ENCODE measurements at places on chromosomes 2 and 18. TPM values are rescaled to one million over a fixed set of nuclear protein-coding genes. Genes with fewer than 3 reads are reported as not detected.
A peak's percentile ranks its signal among the peaks of the same experiment; 100 is the strongest.

DNA sequence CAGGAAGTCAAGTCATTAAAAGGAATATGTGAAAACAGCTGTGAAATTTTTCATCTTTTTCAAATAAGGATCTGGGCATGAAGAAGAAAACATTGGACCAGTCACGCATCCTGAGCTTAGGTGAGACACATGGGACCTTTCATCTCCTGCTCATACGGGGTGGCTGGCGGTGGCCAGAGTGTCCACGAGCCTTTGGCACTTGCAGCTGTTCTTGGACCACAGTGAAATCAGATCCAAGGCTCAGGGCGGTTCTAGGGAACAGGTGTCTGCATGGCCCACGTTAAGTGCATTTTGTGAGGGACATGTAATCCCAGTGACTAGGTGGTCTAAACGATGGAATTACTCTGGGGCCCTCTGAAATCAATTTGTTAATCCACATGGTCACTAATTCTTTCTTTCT is 212.7 kb upstream of the COPS8 start:
- no peak for DNase-seq

DNA sequence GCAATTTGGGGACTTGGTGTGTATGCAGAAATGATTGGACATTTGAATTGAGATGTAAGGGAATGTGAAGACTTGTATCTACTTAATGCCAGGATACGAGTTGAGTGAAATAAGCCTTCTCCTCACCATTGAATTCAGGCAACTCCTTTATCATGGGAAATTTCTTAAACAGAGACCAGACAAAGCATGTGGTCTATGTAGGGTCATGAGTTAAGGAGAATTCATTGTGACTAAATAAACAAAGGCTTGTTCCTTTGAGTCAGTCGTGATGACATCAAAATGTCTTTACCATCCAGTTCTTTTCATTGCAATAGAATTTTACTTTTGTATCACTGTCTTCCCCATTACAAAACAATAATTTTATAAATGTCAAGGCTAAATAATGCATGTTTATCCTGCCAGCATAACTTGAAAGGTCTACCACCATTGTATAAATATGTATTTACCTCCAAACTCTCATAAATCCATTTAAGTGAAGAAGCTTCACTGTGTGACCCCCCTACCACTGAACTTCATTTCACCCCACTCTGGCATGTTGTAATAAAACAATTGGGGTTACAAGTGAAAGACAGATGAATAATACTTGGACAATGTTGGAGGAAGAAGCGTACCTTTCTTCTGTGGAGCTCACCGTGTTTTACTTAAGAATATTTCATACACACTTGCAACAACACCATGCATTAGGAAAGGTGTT is 149.4 kb downstream of the EPHA4 start:
- DNase-seq = peak; percentile 5

- DNase-seq = no peak
Observed at GRCh38 chr2:104236491-104236890, 617.4 kb upstream of the POU3F3 start.

GRCh38 chr2:1742681-1743395 is 1.5 kb downstream of the PXDN start:
- DNase-seq = peak; percentile 90

- DNase-seq = peak; percentile 11
Observed at GRCh38 chr2:157596992-157597681, 31.5 kb downstream of the ACVR1C start.

- no peak for DNase-seq
Observed at GRCh38 chr2:8380026-8380425, 301.8 kb upstream of the ID2 start.

- DNase-seq = peak; percentile 98
Observed at GRCh38 chr2:101820519-101820918, 123.0 kb downstream of the MAP4K4 start.

- DNase-seq = no peak
Observed at GRCh38 chr2:224876522-224876921, 160.4 kb upstream of the CCDC195 start.

DNA sequence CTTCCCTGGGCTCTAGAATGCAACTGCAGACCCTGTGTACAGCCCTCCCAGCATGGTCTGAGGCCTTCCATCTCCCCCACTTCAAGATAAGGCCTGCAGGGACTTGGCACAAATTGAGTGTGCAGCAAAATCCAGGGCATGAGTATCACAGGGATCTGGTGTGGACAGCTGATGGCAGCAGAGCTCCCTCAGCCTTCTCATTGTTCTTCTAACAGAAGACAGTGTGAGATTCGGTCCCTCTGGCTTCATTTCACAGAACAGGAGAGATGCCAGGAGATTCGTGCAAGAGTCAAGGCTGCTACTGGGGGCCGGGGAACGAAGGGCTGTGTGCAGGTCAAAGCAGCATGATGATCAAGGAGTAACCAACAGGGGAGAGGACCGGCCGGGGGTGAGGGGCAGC is 85.8 kb downstream of the UXS1 start:
- DNase-seq = no peak

DNA sequence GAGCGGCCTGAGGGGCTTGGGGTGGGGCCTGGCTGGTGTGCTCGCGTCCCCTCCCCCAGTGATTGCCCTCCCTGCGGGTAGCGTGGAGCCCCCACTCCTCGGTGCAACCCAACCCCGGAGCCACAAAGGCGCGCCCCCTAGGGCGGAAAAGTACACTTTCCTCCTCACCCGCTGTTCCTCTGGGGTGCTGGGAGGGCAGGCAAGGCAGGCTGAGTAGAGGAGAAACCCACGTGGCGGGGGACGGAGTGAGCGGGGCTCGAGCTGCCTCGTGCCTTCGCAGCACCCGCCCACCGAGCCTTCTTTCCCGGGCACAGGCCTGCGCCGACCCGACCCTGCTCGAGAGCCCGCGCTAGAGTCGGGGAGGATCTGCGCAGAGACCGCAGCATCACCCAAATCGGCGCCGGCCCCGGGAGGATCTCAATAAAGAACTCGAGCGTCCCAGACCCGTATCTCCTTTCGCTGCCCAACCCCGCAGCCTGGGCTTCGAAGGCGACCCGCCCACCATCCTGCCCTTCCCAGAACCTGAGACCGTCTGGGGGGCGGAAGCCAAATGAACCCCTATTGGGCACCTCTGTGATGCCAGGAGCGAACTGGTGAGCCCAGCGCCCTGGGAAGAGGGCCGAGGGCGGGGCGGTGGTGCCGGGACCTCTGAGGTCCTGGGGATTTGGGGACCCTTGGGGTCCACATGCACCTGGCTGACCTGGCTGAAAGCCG is 1.5 kb downstream of the UCN start:
- DNase-seq = no peak

GRCh38 chr2:233815861-233816260 is 37.7 kb downstream of the MROH2A start:
- no peak for DNase-seq

DNA sequence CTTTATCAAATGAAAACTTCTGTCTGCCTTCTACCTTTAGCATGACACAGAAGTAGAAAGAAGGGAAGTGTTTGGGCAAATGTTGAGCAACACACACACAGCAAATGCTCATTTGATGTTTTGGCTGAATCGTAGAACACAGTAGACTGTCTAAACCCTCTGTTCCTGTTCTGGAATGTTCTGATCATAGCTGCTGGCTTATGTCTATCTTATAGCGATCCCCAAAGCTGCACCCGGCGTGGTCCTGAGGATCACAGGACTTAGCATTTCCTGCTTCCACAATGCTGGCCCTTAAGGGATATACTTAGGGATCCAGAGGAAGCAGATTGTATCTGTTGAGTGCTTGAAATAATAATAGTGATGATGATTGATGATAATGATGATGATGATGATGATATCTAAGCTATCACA is 15.2 kb downstream of the GNLY start:
- no peak for DNase-seq

DNA sequence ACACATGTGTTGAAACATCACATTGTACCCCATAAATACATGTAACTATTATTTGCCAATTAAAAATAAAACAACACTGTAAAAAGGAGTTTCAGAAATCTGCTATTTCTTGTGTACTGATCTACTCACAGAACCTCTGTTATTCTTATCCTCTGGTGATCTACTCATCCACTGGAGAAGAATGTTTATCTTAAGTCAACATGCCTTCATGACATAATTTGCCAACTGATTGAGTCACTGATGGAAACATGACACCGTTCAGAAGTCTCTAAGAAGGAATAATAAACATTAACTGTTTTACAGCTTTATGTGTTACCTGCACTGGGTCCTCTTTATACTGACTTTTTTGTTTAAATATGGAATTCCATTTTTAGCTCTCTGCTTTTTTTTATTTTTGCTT is 555.2 kb downstream of the DCDC2C start:
- DNase-seq = no peak

DNA sequence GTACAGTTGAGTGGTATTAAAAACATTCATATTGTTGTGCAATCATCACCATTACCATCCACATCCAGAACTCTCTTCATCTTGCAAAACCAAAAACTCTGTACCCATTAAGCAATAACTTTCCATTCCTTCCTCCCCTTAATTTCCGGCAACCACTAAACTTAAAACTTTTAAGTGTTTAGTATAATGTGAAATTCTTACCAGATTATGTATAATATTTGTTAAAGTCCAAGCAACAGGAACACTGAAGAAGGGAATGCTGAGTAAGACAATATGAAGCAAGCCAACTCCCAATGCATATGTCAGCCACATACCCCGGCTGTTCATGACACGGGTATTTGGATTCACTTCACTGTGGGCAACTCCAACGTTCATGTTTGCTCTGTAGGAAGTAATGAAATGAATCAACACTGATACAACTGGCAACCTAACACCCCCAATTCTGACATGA is 1.9 kb downstream of the ORMDL1 start:
- peak; percentile 6 for DNase-seq

DNA sequence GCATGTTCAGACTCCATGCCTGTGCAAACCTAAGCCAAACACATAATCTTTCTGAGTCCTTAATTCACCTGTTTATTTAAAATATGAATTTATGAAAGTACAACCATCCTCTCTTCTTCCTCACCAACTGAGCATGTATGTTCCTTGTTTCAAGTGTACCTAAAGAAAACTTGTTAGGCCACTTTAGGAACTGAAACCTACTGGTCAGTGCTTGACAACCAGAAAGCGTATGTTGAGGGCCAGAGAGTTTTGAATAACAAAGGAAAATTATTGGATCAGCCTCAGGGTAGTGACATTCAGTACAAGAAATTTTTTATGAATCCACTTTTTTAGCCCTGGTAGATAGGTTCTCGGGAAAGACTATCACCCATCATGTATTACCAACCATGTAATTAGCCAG is 847.6 kb upstream of the CELF4 start:
- no peak for DNase-seq

GRCh38 chr2:86646865-86647264 is 23.2 kb upstream of the RNF103 start:
- DNase-seq = no peak

DNA sequence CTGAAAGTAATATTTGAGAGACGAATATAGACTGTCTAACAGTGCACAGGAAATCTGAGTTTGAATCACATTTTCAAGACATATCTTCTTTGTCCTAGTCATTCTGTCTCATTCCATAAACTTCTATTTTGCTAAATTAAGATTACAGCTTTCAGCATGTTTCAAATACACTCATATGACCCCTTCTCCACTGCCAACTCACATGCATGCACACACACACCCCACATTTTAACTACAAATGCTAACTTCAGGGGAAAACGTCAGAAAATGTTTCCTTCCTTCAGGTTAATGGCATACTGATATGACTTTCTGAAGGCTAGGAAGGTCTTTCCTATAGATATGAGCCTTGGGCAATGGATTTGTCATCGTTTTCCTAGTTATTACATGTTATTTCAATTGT is 373.7 kb downstream of the RBM43 start:
- DNase-seq = no peak

- no peak for DNase-seq
Observed at GRCh38 chr2:175964195-175964594, 37.9 kb downstream of the LNPK start.

- DNase-seq = peak; percentile 88
Observed at GRCh38 chr2:137969418-137969765, 5.1 kb downstream of the HNMT start.

- peak; percentile 69 for DNase-seq
Observed at GRCh38 chr2:47501374-47502200, 98.6 kb downstream of the MSH2 start.

GRCh38 chr2:25697559-25698341 is 24.4 kb upstream of the DTNB start:
- DNase-seq = no peak

DNA sequence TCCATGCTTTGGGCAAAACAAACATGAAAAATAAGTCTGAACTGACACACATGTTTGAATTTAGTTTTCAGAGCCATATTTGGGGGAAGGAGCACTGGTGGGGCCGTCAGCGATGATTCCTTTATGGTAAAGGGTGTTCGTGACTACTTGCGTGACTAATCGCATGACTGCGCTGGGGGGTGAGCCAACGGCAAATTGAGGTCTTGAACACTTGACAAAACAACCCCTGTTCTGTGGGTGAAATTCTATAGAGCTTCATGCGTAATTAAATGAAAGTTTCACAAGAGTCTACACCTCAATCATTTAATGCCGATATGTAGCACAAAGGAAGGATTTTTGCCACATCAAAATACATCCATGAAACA is 127.5 kb upstream of the CYP1B1 start:
- no peak for DNase-seq

- no peak for DNase-seq
Observed at GRCh38 chr2:143771939-143772338, 642.7 kb downstream of the ARHGAP15 start.

DNA sequence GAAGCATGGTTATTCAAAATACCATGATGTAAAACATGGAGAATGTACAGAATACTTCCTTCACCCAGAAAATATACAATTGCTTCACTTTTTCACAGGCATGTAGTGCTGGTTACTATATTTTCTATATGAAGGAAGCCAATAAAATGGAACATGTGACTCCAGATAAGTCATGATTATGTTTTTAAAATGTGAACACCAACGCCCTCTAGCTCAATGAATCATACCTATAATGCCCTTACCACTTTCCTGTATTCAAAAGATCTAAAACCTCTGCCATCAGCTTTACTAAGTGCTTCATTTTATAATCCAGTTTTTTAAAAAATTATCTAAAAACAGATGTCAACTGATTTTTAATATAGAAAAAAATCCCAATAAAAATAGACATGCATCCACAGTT is 59.9 kb downstream of the SMAD2 start:
- peak; percentile 28 for DNase-seq

GRCh38 chr2:188519136-188519535 is 227.5 kb downstream of the GULP1 start:
- DNase-seq = no peak

DNA sequence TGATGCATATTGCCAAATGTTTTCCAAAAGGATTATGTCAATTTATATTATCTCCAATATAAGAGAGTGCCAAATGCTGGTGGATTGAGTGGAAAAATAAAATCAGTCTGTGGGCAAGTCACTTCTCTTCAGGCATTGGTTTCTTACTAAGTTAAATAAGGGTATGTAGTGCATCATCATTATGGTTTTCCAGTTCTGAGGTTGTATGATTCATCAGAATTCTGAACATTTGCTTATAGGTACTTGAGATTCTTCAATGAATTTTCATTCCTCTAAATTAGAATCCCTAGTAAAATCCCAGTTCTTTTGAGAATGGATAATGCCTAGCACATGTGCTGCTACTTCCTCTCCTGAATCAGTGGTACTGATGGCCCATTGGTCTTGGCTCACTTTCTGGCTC is 188.9 kb upstream of the OSR1 start:
- no peak for DNase-seq

Gene MYOM1
- polyA plus RNA-seq = 0.08 TPM

Gene DHX57
- 15.4 TPM for polyA plus RNA-seq

Gene ASB18
- polyA plus RNA-seq = not detected

Gene LRRC30
- polyA plus RNA-seq = not detected

Gene SPP2
- not detected for polyA plus RNA-seq

Gene RFX8
- polyA plus RNA-seq = 0.53 TPM

Gene FAP
- polyA plus RNA-seq = 25.5 TPM

Gene ALPI
- not detected for polyA plus RNA-seq

Gene COL4A3
- polyA plus RNA-seq = not detected
